CD4-positive, alpha-beta T cell treated with Interleukin-10 for 1 hour (primary cell): ENCODE measurements at places on chromosomes 3 and 15.
A peak's percentile ranks its signal among the peaks of the same experiment; 100 is the strongest.

- no peak for DNase-seq
Measured at GRCh38 chr3:25747033-25747432, 36.2 kb downstream of the NGLY1 start.

DNA sequence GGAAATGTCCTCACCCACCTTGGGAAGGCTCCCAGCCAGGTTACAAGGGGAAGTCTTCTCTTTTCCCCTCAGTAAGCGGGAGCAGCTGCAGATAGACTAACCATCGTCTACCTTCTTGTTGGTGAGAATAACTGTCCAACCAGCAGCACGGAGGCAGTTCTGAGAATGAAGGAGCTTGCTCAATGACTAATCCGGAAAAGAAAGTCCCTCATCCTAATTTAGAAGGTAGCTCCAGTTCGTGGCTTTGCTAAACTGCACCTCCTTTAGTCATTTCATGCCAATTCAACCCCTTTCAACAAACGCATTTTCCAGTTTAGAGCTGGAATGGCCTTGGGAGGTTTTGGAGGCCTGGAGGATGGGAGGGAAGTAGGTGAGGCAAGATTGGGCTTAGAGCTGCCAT lies 527.4 kb upstream of the PROK2 start:
- no peak for DNase-seq

DNA sequence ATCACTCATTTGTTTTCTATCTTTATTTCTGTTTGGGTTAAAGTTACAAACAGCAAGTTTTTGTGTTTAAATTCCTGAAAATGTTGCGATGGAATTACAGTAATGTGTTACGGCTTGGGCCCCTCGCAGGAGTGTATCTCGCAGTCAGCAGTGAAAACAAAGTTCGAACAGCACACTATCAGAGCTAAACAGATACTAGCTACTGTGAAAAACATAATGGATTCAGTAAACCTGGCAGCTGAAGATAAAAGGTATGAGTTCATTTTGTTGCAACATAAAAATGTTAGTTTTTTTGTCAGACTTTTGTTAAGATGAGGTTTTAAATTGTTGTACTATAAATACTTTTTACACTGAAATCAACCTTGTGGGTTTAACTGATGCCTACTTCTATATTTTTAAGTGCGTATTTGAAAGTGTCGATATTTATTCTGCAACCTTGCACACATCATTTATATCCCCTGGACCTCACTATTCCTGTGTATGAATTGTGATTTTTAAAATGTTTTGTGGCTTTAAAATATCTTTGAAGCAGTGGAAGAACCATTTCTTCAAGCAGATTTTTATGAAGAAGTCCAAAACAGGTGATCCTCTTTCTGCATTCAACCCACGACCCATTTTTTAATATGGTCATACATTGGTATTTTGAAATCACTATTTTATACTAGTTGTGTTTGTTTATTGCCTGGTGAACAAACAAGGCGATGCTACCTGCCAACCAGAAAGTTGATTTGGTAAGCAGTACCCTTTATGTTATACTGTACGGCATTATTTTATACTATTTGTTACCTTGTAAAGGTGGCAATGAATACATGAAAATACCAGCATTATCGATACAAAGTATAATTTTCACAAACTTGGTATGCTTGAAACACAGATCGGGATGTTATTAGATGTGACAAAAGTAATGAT lies 27.8 kb downstream of the MFN1 start:
- no peak for DNase-seq

DNA sequence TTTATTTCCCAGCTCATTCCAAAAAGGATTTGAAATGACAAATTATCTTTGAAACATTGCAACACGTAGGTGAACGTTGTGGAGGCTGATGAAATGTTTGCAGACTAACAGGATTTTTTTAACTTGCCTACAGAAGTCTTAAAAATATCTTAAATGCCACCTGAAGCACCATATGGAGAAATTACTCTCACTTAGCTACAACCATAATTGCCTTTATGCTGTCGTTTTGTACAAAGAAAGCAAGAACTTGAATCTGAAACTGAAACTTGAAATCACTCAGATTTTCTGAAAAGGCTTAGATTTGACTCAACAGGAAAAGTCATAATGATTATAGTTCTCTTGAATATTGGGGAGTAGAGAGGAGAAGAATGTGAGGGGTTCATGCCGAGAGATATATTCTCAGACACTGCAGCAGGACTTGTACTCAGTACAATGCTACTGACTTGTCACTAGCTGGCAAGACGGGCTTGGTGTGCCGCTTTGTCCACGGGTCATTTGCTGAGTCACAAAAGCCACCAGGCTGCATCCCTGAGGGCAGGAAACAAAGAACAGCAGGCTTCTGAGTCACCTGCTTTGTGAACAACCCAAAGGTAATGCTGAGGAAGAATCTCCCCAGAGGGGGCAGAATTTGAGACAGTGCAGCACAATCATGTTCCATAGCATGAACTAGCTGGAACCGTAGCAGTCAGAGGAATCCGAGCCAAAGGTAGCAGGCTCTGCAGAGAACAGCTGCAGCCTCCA lies 7.1 kb upstream of the FMN1 start:
- peak; percentile 42 for DNase-seq

DNA sequence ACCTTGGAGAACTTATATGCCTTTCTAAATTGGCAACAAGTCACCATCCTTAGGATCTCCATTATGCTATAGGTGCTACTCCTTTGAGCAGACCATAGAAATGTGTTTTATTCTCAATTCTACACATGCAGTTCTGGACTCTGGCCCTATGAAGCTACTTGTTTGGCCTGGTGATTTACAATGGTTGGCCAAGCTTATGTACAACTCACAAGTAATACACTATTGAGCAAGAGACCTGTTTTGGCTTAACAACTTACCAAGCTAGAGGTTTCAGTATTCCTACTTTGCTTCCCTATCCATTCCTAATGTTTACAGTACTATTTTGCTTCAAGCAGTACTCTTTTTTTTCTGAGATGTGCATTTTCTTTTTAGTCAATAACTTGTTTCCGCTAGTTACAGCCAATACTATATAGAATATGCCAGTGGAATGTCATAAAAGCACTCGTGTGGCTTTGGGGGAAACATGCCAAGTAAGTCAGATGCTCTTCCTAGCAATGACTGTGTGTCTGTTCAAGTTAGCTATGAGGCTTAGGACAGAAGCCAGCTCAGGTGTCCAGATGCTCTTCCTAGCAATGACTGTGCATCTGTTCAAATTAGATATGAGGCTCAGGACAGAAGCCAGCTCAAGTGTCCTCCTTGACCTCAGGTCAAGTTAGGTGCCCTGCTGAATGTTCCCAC lies 174.9 kb upstream of the SEMA6D start:
- DNase-seq: no peak

DNA sequence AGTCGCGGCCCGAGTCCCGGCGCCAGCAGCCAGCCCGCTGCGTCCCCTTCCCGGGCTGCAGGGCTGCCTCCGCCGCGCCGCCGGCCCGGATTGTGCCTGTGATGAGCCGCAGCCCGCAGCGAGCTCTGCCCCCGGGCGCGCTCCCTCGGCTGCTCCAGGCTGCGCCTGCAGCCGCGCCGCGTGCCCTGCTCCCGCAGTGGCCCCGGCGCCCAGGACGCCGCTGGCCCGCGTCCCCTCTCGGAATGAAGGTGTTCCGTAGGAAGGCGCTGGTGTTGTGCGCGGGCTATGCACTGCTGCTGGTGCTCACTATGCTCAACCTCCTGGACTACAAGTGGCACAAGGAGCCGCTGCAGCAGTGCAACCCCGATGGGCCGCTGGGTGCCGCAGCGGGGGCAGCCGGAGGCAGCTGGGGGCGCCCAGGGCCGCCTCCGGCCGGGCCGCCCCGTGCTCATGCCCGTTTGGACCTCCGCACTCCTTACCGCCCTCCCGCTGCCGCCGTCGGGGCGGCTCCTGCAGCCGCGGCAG lies 1.2 kb downstream of the CHST2 start:
- peak; percentile 38 for DNase-seq

DNA sequence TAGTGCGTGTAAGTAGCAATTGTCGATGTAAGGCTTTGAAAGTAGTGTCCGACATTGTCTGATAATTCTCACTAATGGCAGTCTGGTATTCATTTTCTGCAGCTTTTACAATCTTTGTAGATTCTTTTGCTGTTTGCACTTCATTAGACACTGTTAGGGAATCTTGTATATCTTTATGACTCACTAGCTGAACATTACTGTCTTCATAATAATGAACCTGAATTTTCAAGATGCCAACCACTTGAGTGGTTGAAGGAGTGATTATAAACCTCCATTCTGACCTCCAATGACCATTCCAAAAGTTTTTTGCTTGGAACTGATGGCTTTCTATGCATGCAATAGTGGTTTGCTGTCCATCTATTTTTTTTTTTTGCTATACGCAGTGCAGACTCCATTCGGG lies 76.4 kb upstream of the MFGE8 start:
- DNase-seq: no peak

DNA sequence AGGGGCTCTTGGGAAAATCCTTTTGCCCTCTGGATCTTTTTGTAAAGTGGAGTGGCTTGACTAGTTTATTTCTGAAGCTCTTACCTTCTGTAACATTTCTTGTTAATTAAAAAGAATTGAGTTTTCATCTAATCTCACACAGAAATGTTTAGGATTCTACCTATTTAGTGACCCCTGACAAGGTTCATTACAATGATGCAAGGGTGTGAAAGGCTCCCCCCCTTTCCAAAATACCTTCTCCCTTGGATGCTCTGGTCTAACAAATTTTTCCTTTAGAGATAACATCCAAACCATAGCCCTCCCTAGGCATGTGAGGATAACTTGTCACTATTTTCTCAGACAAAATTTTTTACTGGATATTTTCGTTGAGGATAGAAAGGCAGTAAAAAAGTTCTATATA lies 223.9 kb downstream of the THRB start:
- no peak for DNase-seq

DNA sequence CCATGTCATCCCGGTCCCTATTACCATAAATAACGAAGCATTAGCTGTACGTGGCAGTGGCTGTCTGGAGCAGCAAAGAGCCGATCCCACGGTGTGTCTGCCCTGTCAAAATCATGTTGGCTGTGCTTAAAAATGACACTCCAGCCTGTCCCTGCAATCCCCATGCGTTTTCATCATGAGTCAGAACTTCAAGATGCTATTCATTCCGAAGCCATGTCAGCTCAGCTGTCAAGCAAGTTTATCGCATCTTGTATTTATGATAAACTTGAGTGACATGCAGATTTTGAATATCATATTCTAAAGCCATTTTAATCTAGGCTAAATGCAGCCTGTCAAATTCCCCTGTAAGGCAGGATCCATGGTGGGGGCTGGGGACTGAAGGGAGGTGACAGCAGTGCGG lies 152.4 kb downstream of the TJP1 start:
- no peak for DNase-seq

DNA sequence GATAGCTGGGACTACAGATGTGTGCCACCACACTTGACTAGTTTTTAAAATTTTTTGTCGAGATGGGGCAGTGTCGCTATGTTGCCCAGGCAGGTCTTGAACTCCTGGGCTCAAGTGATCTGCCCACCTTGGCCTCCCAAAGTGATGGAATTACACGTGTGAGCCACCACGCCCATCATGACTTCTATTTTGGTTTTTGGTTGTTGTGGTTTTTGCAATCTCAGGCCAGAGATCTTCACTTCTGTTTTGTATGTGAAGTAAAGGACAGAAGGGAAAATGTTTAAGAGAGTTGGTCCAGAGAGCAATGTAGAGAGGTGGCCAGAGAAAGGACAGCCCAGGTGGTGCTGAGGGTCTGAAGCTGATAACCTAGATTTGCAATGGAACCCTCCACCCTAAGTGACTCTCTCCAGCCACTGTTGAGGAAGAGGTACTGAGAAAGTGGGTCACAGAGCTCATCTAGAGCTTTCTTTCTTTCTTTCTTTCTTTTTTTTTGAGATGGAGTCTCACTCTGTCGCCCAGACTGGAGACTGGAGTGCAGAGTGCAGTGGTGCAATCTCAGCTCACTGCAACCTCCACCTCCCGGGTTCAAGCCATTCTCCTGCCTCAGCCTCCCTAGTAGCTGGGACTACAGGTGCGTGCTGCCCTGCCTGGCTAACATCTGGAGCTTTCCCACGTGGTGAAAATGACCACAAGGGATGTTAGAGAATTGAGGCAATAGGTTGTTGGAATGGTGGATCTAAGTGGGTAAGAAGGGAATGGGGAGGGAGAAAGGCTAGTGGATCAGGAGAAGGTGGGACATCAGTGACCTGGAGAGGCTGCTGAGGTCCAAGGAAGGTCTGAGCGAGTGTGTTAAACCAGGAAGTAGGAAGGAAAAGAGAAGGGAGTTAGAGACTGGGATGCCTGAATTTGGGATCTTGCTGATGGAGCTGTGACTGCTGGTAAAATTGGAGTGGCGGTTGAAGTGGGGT lies 22.4 kb upstream of the SEMA4B start:
- no peak for DNase-seq

DNA sequence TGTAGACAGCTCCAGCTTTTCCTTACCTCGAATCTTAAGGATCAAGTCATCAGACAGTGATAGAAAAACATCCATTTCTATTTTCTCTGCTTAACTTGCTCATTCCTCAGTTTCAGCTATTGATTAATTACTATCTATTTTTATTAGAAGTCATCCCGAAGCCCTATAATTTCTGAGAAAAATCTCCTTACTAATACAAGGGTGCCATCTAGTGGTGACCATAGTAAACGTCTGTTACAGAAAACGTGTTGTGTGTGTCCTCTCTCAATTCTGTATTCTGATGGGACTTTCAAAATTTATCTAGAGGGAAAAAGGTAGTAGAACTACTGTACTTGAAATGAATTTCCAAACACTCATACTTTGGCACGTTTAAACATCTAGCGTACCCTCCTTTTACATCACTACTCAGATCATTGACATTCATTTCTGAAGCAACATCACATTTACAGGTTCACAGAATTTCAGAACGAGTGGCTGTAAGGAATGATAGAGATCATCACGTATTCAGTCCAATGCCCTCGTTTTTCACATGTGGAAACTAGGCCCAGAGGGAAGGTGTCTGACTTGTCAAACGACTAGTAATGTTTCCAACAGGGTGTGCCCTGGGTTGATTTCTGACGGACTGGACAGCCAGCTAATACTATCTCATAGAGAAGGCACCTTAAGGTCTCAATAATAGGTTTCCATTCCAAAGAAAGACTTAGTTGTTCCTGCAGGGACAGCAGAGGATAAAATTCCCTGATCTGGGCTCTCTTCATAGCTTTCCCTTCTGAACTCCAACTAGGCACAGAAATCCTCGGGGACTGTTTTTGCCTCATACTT lies 25.6 kb downstream of the HACD2 start:
- DNase-seq: peak; percentile 66

DNA sequence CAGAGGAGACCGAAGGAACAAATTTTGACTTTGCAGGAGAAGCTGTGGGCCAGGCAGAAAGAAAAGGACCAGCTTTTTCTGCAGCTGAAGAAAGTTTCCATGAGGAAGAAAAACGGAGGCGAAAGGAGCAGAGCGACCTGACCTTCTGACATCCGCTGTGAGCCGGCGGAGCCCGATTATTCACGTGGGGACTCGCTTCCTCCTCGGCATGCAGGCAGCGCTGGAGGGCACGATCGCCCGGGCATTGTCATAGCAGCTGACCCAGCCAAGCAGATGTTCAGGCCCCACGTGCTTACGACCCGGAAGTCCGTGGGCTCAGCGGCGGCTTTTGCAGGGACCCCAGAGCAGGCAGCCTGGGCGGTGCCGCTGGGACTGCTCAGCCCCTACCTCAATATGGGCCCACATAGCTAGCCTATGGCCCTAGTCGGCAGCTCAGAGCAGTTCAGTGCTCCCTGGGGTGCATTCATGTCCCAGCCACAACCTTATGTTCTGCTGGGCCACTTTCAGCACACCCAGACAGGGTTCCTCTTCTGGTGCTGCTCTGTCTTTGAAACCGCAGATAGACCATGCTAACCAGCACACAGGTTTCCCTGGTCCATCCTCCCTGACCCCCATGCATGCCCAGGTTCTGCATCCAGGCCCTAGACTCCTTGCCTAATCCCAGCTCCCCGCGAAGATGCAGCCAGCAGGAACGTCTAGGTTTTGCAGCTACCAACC lies 10.5 kb upstream of the EIF4A2 start:
- peak; percentile 63 for DNase-seq

GRCh38 chr3:161070980-161071663 lies 34.0 kb downstream of the B3GALNT1 start:
- DNase-seq: no peak
